ENCODE measurements at places on chromosomes 6 and 20.

DNA sequence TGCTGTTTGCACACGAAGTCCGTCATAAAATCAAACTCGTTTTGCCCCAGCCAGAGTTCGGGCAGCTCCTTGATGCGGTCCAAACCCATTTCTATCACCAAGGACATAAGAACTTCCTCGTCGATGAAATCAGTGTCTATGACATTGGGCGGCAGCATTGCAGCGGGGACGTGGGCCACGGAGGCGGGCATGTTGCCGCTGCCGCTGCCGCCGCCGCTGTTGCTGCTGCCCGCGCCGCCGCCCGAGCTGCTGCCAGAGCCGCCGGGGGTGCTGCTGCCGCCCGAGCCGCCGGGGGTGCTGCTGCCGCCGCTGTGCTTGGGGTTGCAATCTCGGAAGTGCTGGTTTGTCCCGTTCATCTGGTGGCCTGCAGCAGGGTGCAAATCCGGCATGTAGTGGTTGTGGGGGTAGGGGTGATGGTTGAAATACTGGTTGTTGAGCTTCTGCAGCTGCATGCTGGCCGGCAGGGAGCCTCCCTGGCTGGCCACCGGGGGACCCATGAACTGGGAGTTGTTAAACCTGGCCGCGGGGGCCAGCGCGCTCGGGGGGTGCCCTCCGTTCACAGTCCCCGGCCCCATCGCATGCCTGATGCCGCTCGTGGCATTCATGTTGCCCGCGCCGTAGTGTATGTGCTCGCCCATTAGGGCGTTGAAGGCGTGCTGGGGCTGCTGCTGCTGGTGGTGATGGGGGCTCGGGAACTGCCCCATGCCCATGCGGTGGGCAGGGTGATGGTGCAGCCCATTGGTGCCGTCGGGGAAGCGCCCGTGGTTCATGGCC lies 1.1 kb downstream of the CITED2 start:
- DNase-seq = peak; percentile 56

DNA sequence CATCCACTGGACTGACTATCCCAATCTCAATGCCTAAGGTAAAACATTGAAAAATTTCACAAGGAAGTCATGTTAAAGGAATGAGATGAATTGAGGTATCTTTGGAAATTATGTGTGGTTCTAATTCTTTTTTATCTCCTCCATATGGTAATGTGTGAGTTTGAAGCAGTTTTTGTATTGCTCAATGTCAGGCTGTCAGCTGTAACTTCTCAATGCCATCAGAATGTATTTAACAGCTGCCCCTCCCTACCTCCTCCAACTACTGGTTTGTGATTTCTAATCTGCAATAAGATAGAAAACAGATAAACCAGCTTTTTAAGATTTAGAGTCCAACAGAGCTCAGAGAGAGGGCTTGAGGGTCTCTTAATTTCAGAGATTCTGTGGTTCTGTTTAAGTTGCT lies 1005.8 kb upstream of the ADGRB3 start:
- DNase-seq = no peak

- DNase-seq = no peak
Observed at GRCh38 chr20:4036351-4036750, 21.0 kb upstream of the RNF24 start.

GRCh38 chr6:21751608-21752007 lies 158.1 kb downstream of the SOX4 start:
- DNase-seq = no peak

- DNase-seq = no peak
Observed at GRCh38 chr6:32819729-32820128, 2.9 kb upstream of the HLA-DOB start.

DNA sequence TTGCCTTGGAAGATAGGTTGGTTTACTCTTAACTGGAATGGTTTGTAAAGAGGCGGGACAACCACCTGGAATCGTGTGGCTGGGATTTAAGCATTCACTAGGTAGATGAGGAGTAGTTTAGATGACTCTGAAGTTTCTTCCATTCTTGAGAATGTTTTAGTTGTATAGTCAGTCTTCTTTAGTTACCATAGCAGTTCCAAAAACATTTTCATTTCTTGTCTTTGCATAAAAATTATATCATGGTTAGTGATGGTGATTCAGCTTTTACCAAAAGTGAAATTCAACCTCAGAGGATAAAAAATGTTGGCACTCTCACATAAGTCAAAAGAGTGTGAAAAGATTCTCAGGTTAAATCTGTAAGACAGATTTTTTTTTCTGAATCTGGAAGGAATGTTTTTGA lies 70.3 kb downstream of the SMAP1 start:
- no peak for DNase-seq

GRCh38 chr6:167796192-167796981 lies 30.3 kb upstream of the AFDN start:
- DNase-seq = no peak

DNA sequence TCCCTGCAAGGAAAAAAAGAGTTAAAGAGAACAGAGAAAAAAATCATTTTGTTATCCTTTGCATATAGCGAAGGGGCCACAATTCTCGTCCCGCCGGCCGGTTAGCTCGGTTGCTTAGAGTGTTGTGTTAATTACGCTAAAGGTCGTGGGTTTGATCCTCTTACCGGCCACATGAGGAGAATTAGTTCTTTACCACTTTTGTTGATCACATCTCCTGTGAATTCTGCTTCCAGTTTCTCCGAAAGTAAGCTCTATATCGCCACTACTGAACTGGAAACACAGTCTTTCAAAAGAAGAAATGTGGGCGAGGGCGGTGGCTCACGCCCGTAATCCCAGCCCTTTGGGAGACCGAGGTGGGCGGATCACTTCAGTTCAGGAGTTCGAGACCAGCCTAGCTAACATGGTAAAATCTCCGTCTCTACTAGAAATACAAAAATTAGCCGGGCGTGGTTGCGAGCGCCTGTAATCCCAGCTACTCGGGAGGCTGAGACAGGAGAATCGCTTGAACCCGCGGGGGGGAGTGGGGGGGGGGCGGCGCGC lies 13.4 kb downstream of the PRSS16 start:
- no peak for DNase-seq

DNA sequence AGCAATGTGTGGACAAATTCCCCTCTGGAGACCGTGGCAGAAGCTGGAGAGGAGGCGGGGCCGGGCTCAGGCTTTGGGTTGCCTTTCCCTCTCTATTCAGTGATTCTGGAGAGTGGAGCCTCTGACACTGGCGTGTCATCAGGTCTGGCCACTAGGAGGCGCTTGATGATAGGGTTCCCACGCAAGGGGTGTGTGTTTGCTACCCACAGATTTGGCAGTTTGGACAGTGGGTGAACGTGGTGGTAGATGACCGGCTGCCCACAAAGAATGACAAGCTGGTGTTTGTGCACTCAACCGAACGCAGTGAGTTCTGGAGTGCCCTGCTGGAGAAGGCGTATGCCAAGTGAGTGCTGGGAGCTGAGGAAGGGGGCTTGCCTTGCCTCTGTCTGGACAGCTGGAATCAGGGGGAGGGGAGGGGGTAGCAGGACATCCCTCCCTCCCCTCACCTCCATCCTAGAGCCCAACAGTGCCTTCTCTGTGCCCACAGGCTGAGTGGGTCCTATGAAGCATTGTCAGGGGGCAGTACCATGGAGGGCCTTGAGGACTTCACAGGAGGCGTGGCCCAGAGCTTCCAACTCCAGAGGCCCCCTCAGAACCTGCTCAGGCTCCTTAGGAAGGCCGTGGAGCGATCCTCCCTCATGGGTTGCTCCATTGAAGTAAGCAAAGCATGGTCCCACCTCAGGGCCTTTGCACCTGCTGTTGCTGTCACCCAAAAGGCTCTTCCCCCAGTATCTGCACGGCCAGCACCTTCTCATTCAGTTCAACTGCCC lies 14.3 kb downstream of the CAPN11 start:
- DNase-seq = peak; percentile 69

GRCh38 chr6:105872249-105872648 lies 213.9 kb upstream of the PRDM1 start:
- DNase-seq = no peak

GRCh38 chr6:43076464-43077332 lies 584 bp downstream of the PTK7 start:
- no peak for DNase-seq

GRCh38 chr20:12984069-12984765 lies 24.6 kb upstream of the SPTLC3 start:
- no peak for DNase-seq

- DNase-seq = no peak
Observed at GRCh38 chr6:56720882-56721281, 78.2 kb upstream of the DST start.

DNA sequence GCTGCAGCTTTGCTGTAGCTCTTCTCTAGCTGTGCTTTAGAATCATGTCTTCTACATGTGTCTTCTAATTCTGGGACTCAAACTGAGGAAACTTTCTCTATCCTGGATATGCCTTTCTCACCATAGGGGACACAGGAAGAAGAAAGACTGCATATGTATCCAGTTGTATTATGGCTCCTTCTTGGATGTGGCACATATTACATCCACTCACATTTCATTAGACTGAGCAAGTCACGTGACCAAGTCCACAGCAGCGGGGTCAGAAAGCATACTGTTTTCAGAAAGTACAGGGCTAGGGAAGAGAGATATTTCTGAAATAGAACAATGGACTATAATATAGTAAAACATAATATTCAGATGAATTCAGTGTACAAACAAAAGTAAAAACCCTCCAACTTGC lies 187.6 kb upstream of the RIMS1 start:
- DNase-seq = no peak

- DNase-seq = no peak
Observed at GRCh38 chr6:92577077-92577719, 842.2 kb downstream of the EPHA7 start.

- DNase-seq = no peak
Observed at GRCh38 chr20:50335105-50335504, 144.5 kb downstream of the CEBPB start.

GRCh38 chr6:7956257-7956656 lies 45.7 kb upstream of the TXNDC5 start:
- no peak for DNase-seq

- DNase-seq = no peak
Observed at GRCh38 chr6:84525907-84526306, 238.5 kb downstream of the TBX18 start.

DNA sequence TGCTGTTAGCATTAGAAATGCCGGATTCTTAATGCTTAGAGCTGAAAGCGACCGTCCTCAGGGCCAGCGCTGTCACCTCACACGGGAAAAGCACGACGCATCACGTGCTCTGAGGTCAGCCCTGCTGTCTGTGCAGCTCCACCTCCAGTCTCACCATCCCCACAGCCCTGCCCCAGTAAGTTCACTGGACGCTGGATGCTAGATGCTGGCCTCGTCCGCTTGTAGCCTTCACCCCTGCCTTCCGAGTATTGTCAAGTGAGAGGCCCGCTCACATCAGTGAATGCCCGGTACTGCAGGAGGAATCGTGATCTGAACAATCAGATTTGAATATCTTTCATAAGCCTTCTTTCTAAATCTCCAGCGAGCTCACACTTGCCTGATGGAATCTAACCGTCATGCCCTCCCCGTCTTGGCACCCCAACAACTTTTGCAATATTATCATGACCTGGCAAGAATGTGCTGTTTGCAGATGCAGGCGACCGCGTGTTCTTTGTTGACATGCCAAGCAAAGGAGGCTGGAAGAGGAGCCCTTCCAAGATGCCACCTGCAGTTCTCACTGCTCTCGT lies 64.9 kb downstream of the DLL1 start:
- DNase-seq = no peak

GRCh38 chr6:139370283-139370998 lies 4.0 kb downstream of the CITED2 start:
- no peak for DNase-seq

GRCh38 chr20:21788082-21788481 lies 82.6 kb downstream of the PAX1 start:
- DNase-seq = no peak

GRCh38 chr6:115583290-115583689 lies 477.4 kb downstream of the FRK start:
- DNase-seq = no peak

- DNase-seq = no peak
Observed at GRCh38 chr6:39599973-39600372, 125.2 kb downstream of the KIF6 start.

DNA sequence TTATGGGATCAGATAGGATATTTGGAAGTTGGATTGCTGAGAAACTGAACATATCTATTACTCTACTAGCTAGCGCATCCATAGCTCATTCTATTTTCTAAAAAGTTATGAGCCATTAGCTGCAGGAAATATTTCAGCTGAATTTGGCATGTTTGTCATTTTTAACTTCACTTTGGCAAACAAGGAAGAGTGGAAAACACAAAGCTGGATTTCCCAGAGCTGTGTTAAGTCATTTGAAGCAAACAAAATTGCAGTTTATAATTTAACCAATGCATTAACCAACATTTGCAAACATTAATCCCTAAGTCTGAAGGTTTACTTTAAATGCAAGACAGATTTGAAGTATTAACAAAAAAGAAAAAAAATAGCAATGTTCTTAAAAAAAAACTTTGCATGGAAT lies 1.2 kb downstream of the ALDH8A1 start:
- no peak for DNase-seq

DNA sequence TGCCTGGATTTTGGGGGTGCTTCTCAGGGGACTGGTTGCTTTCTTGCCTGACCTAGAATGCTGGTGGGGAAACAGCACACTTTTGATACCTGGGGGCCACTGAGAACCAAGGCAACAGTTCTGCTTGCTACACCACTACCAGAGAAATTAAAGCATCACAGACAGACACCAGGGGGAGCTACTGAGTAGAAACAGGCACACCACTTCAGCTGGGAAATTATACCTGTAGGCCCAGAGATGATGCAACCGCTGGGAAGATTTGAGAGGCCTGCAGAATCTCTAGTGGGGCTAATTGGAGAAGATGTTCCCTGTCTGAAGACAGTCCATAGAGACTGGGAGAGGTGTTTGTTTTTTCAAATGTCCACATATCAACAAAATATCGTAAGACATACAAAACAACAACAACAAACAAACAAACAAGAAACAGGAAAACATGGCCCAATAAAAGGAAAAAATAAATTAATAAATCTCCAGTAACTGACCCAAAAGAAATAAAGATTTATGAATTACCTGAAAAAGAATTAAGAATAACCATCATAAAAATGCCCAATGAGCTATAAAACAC lies 129.4 kb upstream of the RIN2 start:
- no peak for DNase-seq

GRCh38 chr6:26214803-26215584 lies 127.8 kb downstream of the HFE start:
- DNase-seq = no peak

GRCh38 chr6:80610846-80611245 lies 504.4 kb downstream of the BCKDHB start:
- no peak for DNase-seq

GRCh38 chr6:156191895-156192294 lies 585.3 kb upstream of the ARID1B start:
- DNase-seq = no peak

- no peak for DNase-seq
Observed at GRCh38 chr20:37228082-37228481, 33.5 kb downstream of the GHRH start.

GRCh38 chr6:124334359-124334758 lies 530.7 kb downstream of the NKAIN2 start:
- no peak for DNase-seq

Measured in activated CD8-positive, alpha-beta memory T cell treated with anti-CD3 and anti-CD28 coated beads for 1 hour (primary cell).